ENCODE measurements at places on chromosomes 11 and 22.

DNA sequence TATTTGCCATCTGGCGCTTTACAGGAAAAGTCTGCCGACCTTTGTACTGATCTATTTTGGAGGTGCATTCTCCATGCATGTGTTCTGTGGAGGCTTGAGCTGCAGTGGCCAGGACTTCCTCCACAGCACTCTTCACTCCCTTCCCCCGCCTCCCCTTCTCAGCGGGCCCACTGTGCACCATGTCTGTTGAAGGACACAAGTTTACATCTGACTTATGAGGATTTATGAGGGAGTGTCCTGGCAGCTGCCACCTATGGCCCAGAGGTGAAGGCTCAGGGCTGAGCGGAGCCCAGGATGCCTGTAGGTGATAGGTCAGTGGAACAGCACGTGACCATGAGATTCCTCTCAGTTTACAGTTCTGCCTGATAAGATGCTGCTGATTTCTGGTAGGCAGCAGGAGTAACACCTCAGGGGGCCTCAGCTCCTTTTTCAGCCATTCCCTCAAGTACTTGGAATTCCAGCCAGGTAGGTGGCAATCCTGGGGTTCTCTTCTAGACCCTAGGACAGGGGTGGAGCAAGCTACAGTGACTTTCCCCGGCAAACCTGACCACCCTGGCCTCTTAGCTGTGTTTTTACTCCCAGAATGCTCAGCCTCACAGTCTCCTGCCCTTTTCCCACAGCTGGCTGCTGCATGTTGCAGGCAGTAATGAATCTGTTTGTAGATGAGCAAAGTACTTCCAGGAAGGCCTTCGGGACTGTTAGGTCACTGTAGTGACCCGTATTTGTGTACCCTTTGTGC lies 59.9 kb downstream of the PPFIBP2 start:
- DNase-seq: no peak

DNA sequence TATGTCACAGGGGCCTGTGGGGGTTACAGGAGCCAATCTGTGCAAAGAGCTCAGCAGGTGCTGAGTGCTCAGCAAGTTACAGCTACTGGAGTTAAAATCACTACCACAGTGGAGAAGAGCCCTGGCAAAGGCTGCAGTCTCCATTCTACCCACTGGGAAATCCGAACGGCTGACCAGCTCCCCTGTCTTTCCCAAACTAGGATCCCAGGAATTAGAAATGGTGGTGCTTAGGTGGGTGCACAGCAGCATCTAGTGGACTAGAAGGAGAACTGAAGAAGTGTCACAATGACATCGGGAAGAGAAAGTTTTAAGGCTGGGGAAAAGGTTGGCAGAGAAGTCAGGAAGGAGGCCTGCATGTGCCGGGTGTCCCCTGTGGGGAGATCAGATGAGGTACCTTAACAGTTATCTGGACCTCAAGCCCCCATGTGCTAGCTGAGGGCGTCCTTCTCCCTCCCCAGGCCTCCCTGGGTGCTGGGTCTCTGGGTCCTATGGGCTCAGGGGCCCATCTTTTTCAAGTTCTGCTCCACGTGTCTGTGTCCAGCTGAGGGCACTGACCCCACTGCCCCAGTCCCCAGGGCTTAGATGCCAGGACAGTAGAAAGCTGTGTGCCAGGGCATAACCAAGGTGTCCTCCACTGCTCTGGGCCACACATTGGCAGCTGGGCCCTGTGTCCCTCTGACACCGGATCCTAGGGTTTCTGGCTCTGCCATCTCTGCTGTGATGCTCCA lies 1.9 kb downstream of the PIWIL3 start:
- DNase-seq: no peak

GRCh38 chr22:27130906-27131305 lies 473.5 kb downstream of the MIAT start:
- no peak for DNase-seq

GRCh38 chr11:3123305-3123704 lies 41.8 kb downstream of the OSBPL5 start:
- no peak for DNase-seq

GRCh38 chr11:60029015-60029632 lies 11.1 kb upstream of the OOSP2 start:
- no peak for DNase-seq

GRCh38 chr11:117992136-117992535 lies 5.9 kb downstream of the IL10RA start:
- DNase-seq: no peak

DNA sequence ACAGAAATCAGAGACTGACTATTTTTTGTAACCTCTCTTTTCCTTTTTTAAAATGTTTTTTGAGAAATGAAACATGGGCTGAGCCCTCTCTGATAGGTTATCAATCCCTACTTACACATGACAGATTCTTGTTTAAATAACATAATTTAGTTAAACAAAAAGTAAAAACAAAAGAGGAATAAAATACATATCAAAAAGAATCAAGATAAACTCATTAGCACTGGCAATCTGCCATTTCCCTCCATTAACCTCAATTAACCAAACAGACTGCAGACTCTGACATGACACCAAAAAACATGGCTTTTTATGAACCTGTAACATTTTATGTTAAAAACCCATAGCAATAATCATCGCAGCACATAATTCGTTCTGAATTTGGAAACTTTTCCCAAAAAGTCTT lies 284.4 kb upstream of the MTNR1B start:
- DNase-seq: no peak

DNA sequence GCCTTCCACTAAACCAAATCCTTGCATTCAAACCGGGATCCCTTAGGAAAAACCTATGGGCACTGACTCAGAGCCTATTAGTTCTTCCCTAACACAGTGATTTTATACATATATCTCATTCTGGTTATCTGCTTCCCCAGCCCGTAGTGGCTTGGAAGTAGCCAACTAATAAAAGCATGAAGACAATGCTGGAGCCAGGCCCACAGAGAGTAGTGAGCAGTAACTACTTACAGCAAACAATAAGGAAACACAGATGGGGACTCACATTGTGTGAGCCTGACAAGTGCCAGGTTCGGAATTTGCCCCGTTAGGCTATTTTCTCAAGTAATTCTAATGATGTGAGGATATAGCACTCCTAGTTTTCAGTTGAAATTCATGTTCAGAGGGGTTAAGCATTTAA lies 83.3 kb upstream of the OR5AK2 start:
- DNase-seq: no peak

Data from stimulated activated CD4-positive, alpha-beta T cell treated with anti-CD3 and anti-CD28 coated beads, TNF-alpha, amount 100 ng/mL, for 1 hour (primary cell).